ENCODE measurements at places on chromosomes 16 and 17.

GRCh38 chr16:88526906-88527185 is 43.4 kb upstream of the ZC3H18 start:
- DNase-seq: no peak

- DNase-seq: peak; percentile 42
Measured at GRCh38 chr17:79777120-79777893, 641 bp upstream of the CBX2 start.

DNA sequence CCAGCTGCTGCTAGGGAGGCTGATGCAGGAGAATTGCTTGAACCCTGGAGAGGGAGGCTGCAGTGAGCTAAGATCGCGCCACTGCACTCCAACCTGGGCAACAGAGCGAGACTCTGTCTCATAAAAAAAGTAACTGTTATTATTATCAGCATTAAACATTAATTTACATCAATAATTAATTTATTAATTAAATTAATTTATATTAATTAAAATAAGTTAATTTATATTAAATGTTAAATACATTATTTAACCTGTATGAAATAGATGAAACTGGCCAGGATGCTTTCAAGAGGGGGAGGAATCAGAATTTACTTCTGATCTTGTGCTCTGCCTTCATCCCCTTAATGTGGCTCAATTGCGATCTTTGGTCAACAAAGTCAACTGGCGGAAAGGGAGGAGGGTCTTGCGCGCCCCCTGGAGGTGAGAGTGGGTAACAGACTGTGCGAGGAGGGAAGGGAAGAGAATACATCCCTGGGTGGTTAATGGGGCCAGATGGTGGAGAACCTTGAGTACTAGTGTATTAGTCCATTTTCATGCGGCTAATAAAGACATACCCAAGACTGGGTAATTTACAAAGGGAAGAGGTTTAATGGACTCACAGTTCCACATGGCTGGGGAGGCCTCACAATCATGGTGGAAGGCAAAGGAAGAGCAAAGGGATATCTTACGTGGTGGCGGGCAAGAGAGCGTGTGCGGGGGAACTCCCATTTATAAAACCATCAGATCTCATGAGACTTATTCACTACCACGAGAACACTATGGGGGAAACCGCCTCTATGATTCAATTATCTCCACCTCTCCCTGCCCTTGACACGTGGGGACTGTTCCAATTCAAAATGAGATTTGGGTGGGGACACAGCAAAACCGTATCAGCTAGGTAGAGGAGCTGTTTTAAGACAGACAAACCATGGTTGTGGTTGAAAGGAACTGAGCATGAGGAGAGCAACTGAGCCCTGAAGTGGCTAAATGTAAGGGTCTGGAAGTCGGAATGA is 15.7 kb upstream of the CPPED1 start:
- peak; percentile 77 for DNase-seq

- peak; percentile 61 for DNase-seq
Measured at GRCh38 chr16:79628501-79628975, 28.0 kb upstream of the MAF start.

GRCh38 chr16:85983064-85983463 is 84.1 kb downstream of the IRF8 start:
- DNase-seq: no peak
